ENCODE measurements at places on chromosomes 3 and 15. TPM values are rescaled to one million over a fixed set of nuclear protein-coding genes. Genes with fewer than 3 reads are reported as not detected.
A peak's percentile ranks its signal among the peaks of the same experiment; 100 is the strongest.

Gene VEPH1
- total RNA-seq = 34.7 TPM

Gene GOLGA6B
- total RNA-seq = not detected

Gene SHC4
- total RNA-seq = 1.5 TPM

Gene CHRNA5
- under 0.01 TPM for total RNA-seq

Gene SNAPC5
- 28.6 TPM for total RNA-seq

Gene PATL2
- total RNA-seq = 1.3 TPM

Gene SNRPN
- total RNA-seq = 139 TPM

Gene CSPG5
- under 0.01 TPM for total RNA-seq

Gene ILDR1
- not detected for total RNA-seq

Gene STRIT1
- total RNA-seq = not detected

Gene CPA3
- total RNA-seq = not detected

DNA sequence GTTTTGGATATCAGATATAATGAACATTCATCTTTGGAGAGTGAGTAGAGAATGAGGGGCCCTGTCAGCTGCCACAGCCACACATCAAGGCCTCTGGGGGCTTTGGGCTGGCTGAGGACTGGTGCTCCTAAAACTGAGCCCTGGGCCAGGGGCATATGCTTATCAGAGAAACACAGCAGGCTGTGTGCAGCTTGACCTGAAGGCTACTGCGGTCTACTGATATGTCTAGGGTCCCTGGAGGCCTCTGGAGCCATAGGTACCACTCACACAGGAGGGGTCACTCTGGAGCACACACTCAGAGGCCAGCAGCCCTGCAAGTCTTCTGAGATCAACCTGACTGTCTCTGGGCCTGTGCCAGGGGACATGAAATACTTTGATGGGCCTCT is 7.6 kb downstream of the TF start:
- DNase-seq = no peak

DNA sequence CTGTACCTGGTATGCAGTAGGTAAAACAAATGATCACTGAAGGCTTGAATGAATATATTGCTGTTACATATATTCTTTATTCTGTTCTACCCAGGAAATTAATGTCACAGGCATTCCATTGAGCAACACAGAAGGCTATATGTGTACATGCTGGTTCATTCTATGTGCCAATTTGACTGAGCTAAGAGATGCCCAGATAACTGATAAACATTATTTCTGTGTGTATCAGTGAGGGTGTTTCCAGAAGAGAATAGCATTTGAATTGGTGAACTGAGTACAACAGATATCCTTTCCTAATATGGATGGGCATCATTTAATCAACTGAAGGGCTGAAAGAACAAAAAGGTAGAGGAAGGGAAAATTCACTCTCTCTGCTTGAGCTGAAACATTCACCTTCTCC is 886.8 kb downstream of the FHIT start:
- DNase-seq = peak; percentile 19

GRCh38 chr3:177615015-177615414 is 417.7 kb upstream of the TBL1XR1 start:
- peak; percentile 98 for DNase-seq

- DNase-seq = peak; percentile 75
Measured at GRCh38 chr3:14203521-14204079, 25.0 kb downstream of the LSM3 start.

- peak; percentile 89 for DNase-seq
Measured at GRCh38 chr3:105965384-105965783, 96.6 kb upstream of the CBLB start.

- DNase-seq = no peak
Measured at GRCh38 chr3:39519554-39520288, 52.2 kb downstream of the MOBP start.

DNA sequence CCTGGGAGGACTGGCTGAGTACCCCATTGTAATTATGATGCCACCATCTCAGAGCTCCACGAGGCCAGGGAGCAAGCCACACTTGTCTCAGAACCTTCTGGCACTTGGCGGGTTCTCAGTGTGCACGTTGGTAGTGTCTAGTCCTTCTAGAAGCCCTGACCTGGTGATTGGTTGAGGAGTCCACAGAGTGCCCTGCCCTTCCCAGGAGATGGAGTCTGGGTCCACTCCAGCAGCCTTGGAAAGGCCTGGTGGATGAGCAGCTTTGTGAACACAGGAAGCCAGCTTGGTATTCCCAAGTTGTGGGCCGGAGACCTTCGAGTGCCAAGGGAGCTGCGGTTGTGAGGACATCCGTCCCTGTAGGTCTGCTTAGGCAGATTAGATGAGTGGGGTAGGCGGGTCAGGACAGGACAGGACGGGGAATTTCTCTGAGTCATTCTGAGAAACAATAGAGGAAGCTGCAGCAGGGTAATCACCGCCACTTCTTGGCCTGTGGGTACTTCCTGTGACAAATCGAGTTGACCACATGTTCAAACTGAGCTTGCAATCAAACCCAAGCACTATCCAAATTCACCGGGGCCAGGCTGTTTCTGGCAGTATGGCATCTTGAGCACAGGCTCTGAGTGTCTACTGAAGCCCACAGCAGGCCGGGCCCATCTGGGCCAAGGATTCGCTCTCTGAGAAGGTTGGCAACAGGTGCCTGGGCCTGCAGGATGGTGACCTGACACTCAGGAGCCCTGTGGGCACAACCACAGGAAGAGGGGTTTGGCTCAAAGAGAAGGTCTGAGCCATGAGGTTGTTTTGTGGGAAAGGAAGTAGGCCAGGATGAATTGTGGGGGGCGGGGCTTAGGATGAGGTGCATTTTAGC is 71.5 kb upstream of the PLXNA1 start:
- peak; percentile 53 for DNase-seq

DNA sequence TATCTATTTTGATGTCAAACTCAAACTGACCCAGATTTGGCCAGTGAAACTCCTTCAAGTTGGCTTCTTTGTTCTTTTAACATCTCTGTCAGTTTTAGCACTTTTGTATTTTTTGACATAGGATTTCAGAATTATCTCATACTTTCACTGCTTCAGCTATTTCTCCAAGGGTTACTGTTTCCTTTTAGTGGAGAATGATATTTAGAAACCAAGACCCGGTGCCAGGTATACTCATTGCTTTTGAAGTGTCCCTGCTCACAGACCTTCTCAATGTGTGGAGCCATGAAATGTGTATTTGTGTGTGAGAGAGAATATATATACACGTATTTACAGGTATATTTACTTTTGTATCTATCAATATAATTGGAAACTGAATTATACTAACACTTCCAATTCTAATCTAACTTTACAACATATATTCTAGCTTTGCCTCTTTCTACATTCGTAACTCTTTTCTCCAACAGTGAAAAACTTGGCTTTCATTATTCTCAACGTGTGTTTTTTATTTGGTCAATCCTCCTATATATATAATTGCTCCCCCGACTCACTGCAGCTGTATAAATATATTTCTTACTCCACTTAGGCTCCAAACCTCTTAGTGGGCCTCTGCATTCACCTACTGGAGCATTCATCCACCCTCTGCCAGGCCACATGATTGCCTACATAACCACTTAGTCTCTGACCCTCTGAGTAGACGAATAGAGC is 54.0 kb downstream of the OTOL1 start:
- no peak for DNase-seq

DNA sequence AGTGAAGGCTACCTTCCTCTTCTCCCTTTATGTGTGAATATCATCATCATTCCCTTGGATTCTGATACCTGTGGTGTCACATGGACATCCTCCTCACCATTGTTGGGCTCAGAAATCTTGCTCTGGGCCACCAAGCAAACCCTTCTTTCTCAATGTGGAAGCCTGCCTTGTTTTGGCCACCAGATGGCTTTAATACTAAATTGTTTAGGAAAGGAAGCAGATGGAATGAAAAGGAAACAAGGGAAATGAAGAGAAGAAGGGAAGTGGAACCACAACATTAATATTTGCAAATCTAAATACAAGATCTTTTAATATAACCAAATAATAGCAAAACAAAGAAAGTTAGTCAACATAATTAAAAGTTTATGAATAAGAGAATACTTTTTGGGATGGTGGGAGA is 14.0 kb downstream of the FAM227B start:
- no peak for DNase-seq

DNA sequence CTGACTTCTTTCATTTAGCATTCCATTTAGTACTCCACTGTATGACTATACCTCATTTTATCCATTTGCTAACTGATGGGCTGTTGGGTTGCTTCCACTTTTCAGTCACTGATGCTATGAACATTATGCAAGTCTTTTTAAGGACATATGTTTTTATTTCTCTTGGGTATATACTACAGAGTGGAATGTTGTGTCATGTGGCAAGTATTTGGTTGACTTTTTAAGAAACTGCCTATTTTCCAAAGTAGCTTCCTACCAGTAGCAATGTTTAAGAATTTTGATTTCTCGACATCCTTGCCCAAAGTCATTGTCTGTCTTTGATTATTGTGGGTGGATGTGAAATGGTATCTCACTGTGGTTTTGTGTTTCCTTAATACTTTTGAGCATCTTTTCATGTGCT is 110.1 kb upstream of the TPM1 start:
- peak; percentile 69 for DNase-seq

- no peak for DNase-seq
Measured at GRCh38 chr3:143294188-143294587, 174.6 kb downstream of the CHST2 start.

GRCh38 chr15:78660584-78660983 is 19.6 kb upstream of the CHRNB4 start:
- DNase-seq = no peak

- DNase-seq = peak; percentile 63
Measured at GRCh38 chr15:101172501-101173071, 79.3 kb downstream of the CHSY1 start.

GRCh38 chr3:13648060-13649001 is 99.4 kb downstream of the FBLN2 start:
- peak; percentile 66 for DNase-seq

GRCh38 chr3:34038131-34038530 is 239.7 kb downstream of the PDCD6IP start:
- no peak for DNase-seq

DNA sequence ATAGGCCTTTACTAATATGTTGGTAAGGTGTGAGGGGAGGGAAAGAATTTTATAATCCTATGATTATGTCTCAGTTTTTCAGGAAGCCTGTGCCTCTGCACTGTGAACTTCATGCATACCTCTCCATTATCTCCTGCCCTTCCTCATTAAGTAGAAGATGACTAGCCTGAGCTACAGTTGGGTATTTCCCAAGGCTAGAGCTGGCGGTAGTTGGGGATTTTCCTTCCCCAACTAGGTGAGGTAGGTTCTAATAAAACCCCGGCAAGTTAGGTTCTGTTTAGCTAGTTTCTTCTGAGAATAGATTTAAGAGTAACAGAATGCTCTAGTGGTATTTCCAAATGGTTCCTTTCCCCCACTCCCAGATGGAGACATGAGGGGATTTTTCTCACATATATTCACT is 414.5 kb downstream of the GRM7 start:
- DNase-seq = no peak

- no peak for DNase-seq
Measured at GRCh38 chr3:62605413-62606068, 232.2 kb upstream of the FEZF2 start.

- no peak for DNase-seq
Measured at GRCh38 chr15:89157918-89158564, 63.3 kb downstream of the RLBP1 start.

DNA sequence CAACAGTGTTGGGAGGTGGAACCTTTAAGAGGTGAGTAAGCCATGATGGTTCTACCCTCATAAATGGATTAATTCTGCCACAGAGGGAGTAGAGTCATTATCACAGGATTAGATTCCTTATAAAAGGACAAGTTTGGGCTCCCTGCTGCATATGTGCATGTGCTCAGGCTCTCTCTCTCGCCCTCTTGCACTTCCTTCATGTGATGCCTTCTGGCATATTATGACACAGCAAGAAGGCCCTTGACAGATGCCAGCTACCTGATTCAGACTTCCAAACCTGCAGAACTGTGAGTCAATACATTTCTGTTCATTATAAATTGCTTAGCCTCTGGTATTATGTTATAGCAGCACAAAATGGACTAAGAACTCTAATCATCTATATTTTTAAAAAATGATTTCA is 205.3 kb downstream of the CTNNB1 start:
- DNase-seq = no peak

All from fibroblast of lung (primary cell).